ENCODE measurements at places on chromosomes 7 and 10. TPM values are rescaled to one million over a fixed set of nuclear protein-coding genes. Genes with fewer than 3 reads are reported as not detected.

The ATRNL1 gene
- total RNA-seq, result 66.0 TPM

- DNase-seq, result peak; percentile 66
- no peak overlapping the region for H3K4me3 ChIP-seq
- H3K4me1 ChIP-seq, result no peaks in the 10 kb centered on the region
Observed at GRCh38 chr10:46223064-46223480, 63.7 kb upstream of the ANTXRL start.

DNA sequence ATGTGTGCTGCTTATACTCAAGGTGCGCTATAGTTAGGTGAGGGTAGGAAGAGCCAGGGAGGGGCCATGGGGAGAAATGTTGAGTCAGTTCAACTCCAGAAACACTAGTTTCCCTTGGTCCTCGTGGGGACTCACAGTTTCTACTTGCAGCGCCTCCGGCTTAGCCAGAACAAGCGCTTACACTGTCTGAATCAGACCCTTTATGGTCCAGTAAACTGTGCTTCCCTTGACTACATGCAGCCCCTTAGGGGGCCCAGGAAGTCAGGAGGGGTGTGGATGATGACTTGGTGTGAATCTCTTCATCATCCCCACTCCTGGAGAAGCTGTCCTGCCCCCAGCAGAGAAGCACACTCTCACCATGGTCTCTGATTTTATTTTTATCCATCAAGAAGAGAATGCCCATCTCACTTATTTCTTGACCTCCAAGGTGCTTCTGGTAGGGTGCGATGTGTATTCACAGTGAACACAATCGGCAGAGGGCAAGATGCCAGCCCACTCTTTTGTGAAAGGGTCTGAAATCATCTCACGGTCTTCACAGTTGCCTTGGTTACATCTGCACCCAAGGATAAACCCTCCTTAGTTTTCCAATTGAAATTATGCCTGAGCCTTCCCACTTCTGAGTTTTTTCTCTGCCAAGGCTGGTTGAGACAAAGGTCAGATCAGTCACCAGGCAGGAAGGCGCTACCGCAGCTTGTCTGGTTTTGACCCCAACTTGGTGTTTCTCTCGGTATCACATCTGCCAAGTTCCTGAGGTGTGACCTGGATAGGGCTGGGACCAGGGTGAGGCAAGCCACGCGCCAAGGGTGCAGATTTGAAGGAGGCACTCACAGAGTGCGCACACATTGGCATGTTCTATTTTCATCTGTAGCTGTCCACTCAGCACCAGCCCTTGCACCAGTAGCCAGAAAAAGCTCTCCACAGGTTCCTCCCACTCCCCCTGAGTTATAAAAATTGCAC lies 62.7 kb upstream of the LRRC4 start:
- no peaks in the 10 kb centered on the region for H3K27me3 ChIP-seq
- H3K4me3 ChIP-seq, result no peak overlapping the region
- no peaks in the 10 kb centered on the region for H3K4me1 ChIP-seq
- no peak overlapping the region for H3K27ac ChIP-seq

The SLC39A12 gene
- not detected for total RNA-seq

DNA sequence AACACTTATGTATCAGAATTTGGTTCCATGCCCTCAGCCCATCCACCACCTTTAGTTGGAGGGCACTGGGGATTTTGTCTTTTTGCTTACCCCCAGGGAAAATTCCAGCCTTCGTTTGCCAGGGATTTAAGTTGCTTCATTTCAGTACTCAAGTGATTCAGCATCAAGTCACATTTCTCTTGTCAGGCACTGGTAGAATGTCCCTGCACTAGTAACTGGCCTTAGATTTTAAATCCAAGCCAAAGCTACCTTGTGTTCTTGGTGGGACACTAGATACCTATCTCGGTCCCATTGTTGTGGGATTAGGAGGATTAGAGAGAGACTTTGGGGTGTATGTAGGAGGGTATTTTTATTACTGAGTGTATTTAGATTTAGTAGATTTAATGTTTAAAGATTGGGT lies 613.1 kb downstream of the SUGCT start:
- peaks cover 37% of the 10 kb centered on the region for H3K4me1 ChIP-seq
- H3K27me3 ChIP-seq, result no peaks in the 10 kb centered on the region
- H3K4me3 ChIP-seq, result no peak overlapping the region

DNA sequence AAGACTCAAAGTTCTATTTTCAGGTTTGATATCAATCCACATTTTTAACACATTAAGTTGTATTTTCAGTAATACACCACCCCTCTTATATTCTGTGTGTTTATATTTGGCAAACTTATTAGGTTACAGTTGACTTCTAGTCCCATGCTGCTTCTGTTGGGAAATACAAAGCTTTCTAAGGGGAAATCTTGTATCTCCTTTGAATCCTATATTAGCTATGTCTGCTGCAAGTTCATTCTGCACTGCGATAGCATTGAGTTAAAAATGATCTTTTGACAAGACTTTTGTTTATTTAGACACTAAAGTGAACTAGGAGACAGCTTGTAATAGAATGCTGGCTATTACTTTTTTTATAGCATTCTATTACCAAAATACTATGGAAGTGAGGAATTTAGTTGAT lies 625.1 kb upstream of the ANKRD30A start:
- no peaks in the 10 kb centered on the region for H3K27me3 ChIP-seq
- H3K4me3 ChIP-seq, result no peak overlapping the region
- no peak overlapping the region for H3K27ac ChIP-seq
- H3K36me3 ChIP-seq, result no peaks in the 10 kb centered on the region
- H3K4me1 ChIP-seq, result peaks cover 49% of the 10 kb centered on the region

The CCDC3 gene
- 32.4 TPM for total RNA-seq

All from chondrocyte (in vitro differentiated cells).